Activated T-helper 2 cell treated with anti-CD3 and anti-CD28 coated beads, Interferon-gamma antibody, Interleukin-2, Interleukin-4, amounts not matched to agents 10 μg/mL and 5 μg/mL and 100 μg/mL, durations not matched to agents 14 hours and 24 hours and 36 hours (primary cell): ENCODE measurements at places on chromosomes 16 and 17. TPM values are rescaled to one million over a fixed set of nuclear protein-coding genes. Genes with fewer than 3 reads are reported as not detected.

Gene MMP25
- total RNA-seq: 7.7 TPM in 2 replicates

Gene PPP1R9B
- total RNA-seq: 126 and 130 TPM in 2 replicates

Gene STAC2
- total RNA-seq: not detected in 2 replicates

Gene KIF18B
- 46.7 and 47.1 TPM in 2 replicates for total RNA-seq

Gene CD300E
- total RNA-seq: not detected in 2 replicates

Gene ABI3
- 28.5 and 30.0 TPM in 2 replicates for total RNA-seq

Gene GRIN2C
- 0.14 and 0.16 TPM in 2 replicates for total RNA-seq

Gene ABCA6
- total RNA-seq: not detected in 2 replicates

Gene KRTAP3-1
- total RNA-seq: not detected in 2 replicates

Gene TPSG1
- total RNA-seq: not detected in 2 replicates

Gene HOXB7
- total RNA-seq: 0.39 and 0.64 TPM in 2 replicates

Gene GHDC
- total RNA-seq: 16.5 and 17.6 TPM in 2 replicates

Gene EPX
- not detected in 2 replicates for total RNA-seq

Gene DNAAF8
- 0.11 TPM in 1 of 2 replicates, not detected in the other for total RNA-seq

- H3K4me3 ChIP-seq: no peak overlapping the region
- no peak for DNase-seq
- no peaks in the 10 kb centered on the region for H3K27me3 ChIP-seq
- H3K36me3 ChIP-seq: peaks cover 38% of the 10 kb centered on the region
- no peak overlapping the region for H3K27ac ChIP-seq
Observed at GRCh38 chr16:19601083-19601976, 45.8 kb downstream of the VPS35L start.

- DNase-seq: no peak
- H3K27me3 ChIP-seq: no peaks in the 10 kb centered on the region
- H3K27ac ChIP-seq: no peak overlapping the region
- H3K36me3 ChIP-seq: no peaks in the 10 kb centered on the region
Observed at GRCh38 chr16:50188619-50189136, 35.6 kb downstream of the TENT4B start.

GRCh38 chr17:28700830-28701492 is 10.7 kb downstream of the PROCA1 start:
- no peaks in the 10 kb centered on the region for H3K4me1 ChIP-seq
- H3K27ac ChIP-seq: no peak overlapping the region
- DNase-seq: no peak
- no peak overlapping the region for H3K4me3 ChIP-seq
- H3K27me3 ChIP-seq: no peaks in the 10 kb centered on the region

- H3K4me1 ChIP-seq: no peaks in the 10 kb centered on the region
- H3K27ac ChIP-seq: no peak overlapping the region
- no peaks in the 10 kb centered on the region for H3K36me3 ChIP-seq
- H3K27me3 ChIP-seq: no peaks in the 10 kb centered on the region
- no peak overlapping the region for H3K4me3 ChIP-seq
Observed at GRCh38 chr17:3571043-3571900, 13.7 kb upstream of the TRPV3 start.

GRCh38 chr16:86225905-86226371 is 284.4 kb upstream of the FOXF1 start:
- H3K27me3 ChIP-seq: peaks cover 8% of the 10 kb centered on the region
- no peak overlapping the region for H3K27ac ChIP-seq
- H3K4me3 ChIP-seq: no peak overlapping the region
- no peaks in the 10 kb centered on the region for H3K4me1 ChIP-seq
- DNase-seq: no peak

GRCh38 chr17:12982224-12982623 is 35.6 kb downstream of the ELAC2 start:
- no peak overlapping the region for H3K4me3 ChIP-seq
- DNase-seq: no peak
- H3K4me1 ChIP-seq: peaks cover 4% of the 10 kb centered on the region
- H3K27me3 ChIP-seq: no peaks in the 10 kb centered on the region
- no peak overlapping the region for H3K27ac ChIP-seq

DNA sequence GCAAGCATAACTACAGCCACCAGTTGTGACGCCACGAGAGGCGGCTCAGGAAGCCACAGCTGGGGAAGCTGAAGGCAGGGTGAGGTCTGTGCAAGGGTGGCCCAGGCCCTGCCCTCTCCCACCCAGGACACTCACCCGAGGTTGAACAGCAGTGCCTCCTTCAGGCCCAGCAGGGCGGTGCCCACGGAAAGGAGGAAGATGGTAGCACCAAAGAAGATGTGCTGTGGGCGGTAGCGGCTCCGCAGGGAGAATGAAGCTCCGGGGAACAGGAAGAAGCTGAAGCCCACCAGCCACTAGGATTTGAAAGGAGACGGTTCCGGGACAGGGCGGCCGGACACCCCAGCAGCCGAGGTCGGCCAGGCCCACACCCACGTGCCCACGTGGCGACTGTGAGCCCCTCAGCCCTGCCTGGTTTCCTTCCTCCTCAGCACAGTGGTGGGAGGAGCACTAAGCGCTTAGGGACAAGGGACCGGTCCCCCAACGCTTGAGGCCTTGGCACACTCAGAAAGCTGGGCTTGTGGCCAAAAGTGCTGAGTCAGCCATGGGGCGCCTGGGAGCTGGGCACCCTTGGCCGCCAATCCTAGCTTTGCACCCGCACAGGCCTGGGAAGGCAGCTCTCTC is 11.0 kb downstream of the CYB561 start:
- H3K27me3 ChIP-seq: peaks cover 2% of the 10 kb centered on the region
- H3K4me3 ChIP-seq: no peak overlapping the region
- H3K27ac ChIP-seq: no peak overlapping the region

GRCh38 chr16:30418350-30419181 is 11.2 kb downstream of the ZNF771 start:
- H3K4me1 ChIP-seq: peaks cover 25% of the 10 kb centered on the region
- DNase-seq: no peak
- peaks cover 56% of the 10 kb centered on the region for H3K36me3 ChIP-seq
- peak overlapping the region; percentile 52 for H3K4me3 ChIP-seq
- H3K27ac ChIP-seq: peak overlapping the region; percentile 54

GRCh38 chr17:82412535-82413520 is 5.3 kb upstream of the HEXD start:
- H3K4me1 ChIP-seq: peaks cover 13% of the 10 kb centered on the region
- H3K27me3 ChIP-seq: no peaks in the 10 kb centered on the region
- H3K36me3 ChIP-seq: peaks cover 7% of the 10 kb centered on the region
- H3K4me3 ChIP-seq: no peak overlapping the region
- no peak overlapping the region for H3K27ac ChIP-seq

DNA sequence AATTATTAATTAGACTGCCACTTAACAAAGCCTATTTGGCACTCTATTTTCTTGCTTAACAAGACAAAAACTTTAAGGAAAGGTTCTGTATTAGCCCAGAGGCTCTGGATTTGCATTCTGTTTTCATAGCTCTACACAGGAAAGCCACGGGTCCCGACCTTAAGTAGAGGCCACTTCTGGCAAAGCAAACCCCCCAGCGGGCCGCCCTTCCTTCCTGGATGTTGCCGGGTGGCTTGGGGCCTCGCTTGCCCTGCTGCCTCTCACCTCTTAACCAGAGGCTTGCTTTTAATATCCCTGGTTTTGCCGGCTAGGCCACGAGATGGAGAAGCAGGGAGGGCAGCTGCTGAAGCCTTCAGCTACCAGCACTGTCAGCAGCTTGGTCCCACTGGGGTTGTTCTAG is 4.4 kb downstream of the RTN4RL1 start:
- peaks cover 52% of the 10 kb centered on the region for H3K27me3 ChIP-seq
- H3K27ac ChIP-seq: no peak overlapping the region
- H3K36me3 ChIP-seq: no peaks in the 10 kb centered on the region
- H3K4me3 ChIP-seq: no peak overlapping the region

- no peak overlapping the region for H3K27ac ChIP-seq
- no peaks in the 10 kb centered on the region for H3K4me1 ChIP-seq
- no peaks in the 10 kb centered on the region for H3K36me3 ChIP-seq
- DNase-seq: no peak
- no peak overlapping the region for H3K4me3 ChIP-seq
Observed at GRCh38 chr17:80109713-80110446, 8.5 kb downstream of the GAA start.

- H3K36me3 ChIP-seq: peaks cover 8% of the 10 kb centered on the region
- H3K27ac ChIP-seq: no peak overlapping the region
- no peak overlapping the region for H3K4me3 ChIP-seq
Observed at GRCh38 chr16:46787909-46788308, 39.8 kb upstream of the MYLK3 start.

DNA sequence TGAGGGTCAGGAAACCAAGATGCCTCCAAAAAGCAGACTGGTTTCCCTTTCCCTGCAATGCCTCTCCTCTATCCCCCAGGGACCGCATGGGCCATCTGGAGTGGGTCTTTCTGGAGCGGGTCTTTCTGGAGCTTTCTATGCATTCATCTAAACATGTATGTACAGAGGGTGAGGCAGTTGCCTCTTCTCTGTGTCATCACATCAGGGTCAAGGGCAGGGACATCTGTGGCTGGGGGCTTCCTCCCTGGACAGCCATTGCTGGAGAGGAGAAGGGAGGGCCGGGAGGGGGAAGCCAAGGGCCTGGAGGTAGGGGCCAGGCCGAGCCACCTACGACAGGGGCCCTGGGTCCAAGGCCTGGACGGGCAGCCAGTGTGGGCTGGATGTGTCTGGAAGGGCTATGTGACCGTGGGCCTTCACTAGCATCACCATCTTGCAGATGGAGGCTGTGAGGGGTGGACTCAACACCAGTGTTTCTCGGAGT is 840 bp downstream of the ADCY7 start:
- peaks cover 50% of the 10 kb centered on the region for H3K4me1 ChIP-seq
- no peak for DNase-seq
- H3K27me3 ChIP-seq: no peaks in the 10 kb centered on the region

- no peaks in the 10 kb centered on the region for H3K4me1 ChIP-seq
- H3K27me3 ChIP-seq: no peaks in the 10 kb centered on the region
- H3K36me3 ChIP-seq: no peaks in the 10 kb centered on the region
- no peak overlapping the region for H3K4me3 ChIP-seq
- H3K27ac ChIP-seq: no peak overlapping the region
- no peak for DNase-seq
Observed at GRCh38 chr16:10098991-10099390, 83.2 kb downstream of the GRIN2A start.

DNA sequence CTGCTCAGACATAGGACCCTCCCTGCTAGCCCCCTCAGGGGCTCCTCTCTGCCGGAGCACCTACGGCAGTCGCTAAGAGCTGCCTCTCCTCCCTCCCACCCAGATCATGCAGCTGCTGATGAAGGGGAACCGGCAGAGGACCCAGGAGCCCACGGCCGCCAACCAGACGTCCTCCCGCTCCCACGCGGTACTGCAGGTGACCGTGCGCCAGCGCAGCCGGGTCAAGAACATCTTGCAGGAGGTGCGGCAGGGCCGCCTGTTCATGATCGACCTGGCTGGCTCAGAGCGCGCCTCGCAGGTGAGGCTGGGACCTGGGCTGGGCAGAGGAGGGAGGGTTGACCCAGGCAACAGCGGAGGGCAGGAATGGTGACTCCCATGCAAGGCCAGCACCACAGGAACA is 17.0 kb downstream of the BTBD17 start:
- H3K36me3 ChIP-seq: no peaks in the 10 kb centered on the region
- no peak overlapping the region for H3K27ac ChIP-seq
- H3K27me3 ChIP-seq: peaks cover 9% of the 10 kb centered on the region
- no peaks in the 10 kb centered on the region for H3K4me1 ChIP-seq
- DNase-seq: no peak
- no peak overlapping the region for H3K4me3 ChIP-seq

GRCh38 chr16:81212830-81213465 is 25.5 kb upstream of the BCO1 start:
- H3K36me3 ChIP-seq: no peaks in the 10 kb centered on the region
- no peak overlapping the region for H3K4me3 ChIP-seq
- H3K4me1 ChIP-seq: no peaks in the 10 kb centered on the region
- no peak overlapping the region for H3K27ac ChIP-seq
- no peak for DNase-seq

GRCh38 chr17:5179003-5179402 is 12.7 kb downstream of the ZNF594 start:
- H3K4me1 ChIP-seq: no peaks in the 10 kb centered on the region
- H3K4me3 ChIP-seq: no peak overlapping the region
- DNase-seq: no peak

- H3K27me3 ChIP-seq: no peaks in the 10 kb centered on the region
- H3K4me1 ChIP-seq: peaks cover 21% of the 10 kb centered on the region
- DNase-seq: no peak
- H3K27ac ChIP-seq: no peak overlapping the region
Observed at GRCh38 chr17:42399948-42400843, 12.0 kb upstream of the STAT3 start.

GRCh38 chr17:39619786-39620101 is 7.0 kb upstream of the PPP1R1B start:
- no peaks in the 10 kb centered on the region for H3K36me3 ChIP-seq
- H3K4me3 ChIP-seq: no peak overlapping the region
- peaks cover 38% of the 10 kb centered on the region for H3K27me3 ChIP-seq
- DNase-seq: no peak

DNA sequence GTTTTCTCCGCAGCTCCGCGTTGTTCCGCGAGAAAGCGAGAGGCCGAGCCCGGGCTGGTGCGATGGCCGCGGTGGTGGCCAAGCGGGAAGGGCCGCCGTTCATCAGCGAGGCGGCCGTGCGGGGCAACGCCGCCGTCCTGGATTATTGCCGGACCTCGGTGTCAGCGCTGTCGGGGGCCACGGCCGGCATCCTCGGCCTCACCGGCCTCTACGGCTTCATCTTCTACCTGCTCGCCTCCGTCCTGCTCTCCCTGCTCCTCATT is 404 bp downstream of the EMC6 start:
- peaks cover 15% of the 10 kb centered on the region for H3K4me1 ChIP-seq
- peak overlapping the region; percentile 96 for H3K4me3 ChIP-seq
- peaks cover 26% of the 10 kb centered on the region for H3K36me3 ChIP-seq
- no peak for DNase-seq

GRCh38 chr17:43787728-43788127 is 7.5 kb downstream of the CFAP97D1 start:
- H3K27me3 ChIP-seq: peaks cover 25% of the 10 kb centered on the region
- H3K36me3 ChIP-seq: no peaks in the 10 kb centered on the region
- no peak overlapping the region for H3K27ac ChIP-seq
- DNase-seq: no peak

DNA sequence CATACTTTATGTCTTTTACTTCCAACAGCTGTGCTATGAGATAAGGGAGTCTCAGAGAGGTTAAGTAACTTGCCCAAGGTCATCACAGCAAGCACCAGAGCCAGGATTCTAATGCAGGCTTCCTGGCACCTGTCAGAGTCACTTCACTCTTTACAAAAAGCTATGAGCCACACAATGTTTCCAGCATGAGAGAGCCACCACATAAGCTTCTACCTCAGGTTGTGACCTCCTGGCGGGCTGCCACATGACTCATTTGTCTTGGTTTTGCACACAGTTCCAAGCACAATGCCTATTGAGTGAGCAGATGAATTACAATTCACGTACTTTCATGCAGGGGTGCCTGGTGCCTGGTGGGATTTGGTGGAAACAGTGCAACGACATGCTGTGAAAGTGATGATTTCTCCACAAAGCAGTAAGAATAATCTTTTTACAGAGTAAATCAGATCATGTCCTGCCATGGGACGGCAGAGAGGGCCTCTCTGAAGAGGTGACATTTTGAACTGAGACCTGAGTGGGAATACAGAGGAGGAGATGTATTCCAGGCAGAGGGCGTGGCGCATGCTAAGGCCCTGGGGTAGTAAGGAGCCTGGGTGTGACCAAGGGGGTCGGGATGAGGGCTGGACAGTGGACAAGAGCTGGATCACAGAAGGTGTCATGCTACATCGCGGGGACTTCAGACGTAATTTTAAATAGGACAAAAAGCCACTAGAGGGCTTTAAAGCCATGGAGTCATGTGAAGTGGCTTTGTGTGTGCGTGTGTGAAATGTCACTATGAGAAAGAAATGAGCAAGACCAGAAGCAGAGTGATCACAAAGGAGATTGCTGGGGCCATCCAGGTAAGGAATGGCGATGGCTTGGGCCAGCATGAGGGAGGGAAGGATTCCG is 53.4 kb downstream of the CACNG3 start:
- no peak overlapping the region for H3K27ac ChIP-seq
- no peaks in the 10 kb centered on the region for H3K36me3 ChIP-seq
- H3K4me1 ChIP-seq: no peaks in the 10 kb centered on the region
- no peaks in the 10 kb centered on the region for H3K27me3 ChIP-seq
